ENCODE measurements at places on chromosomes 2 and 18.

- DNase-seq, result no peak
These were observed 58.4 kb downstream of the ARL4C start for GRCh38 chr2:234438305-234438977.

DNA sequence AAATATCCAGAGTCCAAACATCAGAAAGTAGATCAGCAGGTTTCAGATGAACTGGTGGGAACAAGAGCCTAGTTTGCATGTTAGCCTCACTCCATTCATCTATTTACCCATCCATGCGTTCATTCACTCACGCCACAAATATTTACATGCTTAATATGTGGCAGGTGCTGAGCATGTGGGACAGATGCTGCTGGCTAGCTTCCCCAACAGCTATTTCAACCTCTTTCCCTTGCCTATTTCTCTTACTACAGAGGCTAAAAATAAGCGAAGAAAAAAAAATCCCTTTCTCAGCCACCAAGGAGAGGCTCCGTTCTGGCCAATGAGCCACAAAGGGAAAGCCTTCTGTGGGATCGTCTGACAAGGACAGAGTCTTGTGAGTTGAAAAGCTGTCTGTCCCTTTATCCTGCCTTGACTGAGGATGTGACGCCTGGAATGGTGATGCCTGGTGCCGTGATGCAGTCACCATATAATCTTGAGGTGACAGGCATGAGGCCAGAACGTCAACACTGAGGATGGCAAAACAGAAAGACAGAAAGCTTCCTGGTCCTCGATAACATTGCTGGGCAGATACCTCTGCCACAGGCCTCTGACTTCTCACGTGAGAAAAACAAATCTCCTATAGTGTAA is 78.2 kb downstream of the KCTD1 start:
- peak; percentile 68 for DNase-seq

DNA sequence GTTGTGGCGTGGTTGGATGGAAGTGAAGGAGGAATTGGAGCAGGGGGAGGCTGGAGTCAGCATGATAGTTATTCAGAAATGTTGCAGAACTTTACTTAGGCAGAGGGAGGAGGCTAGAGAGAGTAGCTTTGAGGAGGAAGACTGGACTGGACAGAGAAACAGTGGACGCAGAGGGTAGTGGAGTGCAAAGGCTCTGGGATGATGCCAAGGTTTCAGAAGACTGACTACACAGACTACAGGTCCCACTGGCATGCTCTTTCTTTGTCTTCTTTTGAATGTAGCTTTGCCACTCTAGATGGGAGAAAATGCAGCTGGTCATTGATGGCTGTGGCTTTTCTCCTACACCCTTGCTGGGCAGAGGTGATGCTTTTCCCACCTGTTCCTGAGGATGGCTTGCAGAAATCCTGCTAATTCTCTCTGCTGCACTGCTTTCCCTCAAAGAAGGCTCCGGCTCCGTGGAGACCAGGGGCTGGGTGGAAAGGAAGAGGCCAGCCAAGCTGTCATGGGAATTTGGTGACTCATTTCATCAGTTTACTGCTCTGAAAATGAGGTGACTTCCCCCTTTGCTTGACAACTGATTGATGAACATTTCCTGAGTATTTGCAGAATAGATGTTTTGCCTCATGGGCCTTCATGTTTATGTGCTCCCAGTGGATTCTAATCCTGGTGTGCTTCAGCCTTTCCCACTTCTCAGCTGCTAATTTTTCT is 42.4 kb downstream of the MEIS1 start:
- DNase-seq, result no peak

- no peak for DNase-seq
These were observed 45.9 kb downstream of the MARCO start for GRCh38 chr2:118987886-118988285.

DNA sequence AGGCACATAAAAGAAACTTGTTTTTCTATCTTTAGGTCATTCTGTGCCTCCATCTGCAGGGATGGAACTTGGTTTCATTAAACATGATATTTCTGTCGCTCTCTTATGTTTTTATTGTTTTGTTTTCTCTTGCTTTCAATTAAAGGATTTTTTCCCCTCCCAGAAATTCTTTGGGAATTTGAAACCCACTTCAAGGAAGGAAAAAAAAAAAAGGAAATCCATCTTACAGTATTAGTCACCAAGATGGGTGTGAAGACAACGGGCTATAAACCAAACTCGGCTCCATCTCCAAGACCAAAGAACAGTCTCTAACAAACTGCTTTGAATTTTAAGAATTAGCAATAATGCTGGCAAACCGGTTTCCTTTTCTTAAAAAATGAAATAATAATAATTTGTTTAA is 244.1 kb downstream of the BCL11A start:
- no peak for DNase-seq

DNA sequence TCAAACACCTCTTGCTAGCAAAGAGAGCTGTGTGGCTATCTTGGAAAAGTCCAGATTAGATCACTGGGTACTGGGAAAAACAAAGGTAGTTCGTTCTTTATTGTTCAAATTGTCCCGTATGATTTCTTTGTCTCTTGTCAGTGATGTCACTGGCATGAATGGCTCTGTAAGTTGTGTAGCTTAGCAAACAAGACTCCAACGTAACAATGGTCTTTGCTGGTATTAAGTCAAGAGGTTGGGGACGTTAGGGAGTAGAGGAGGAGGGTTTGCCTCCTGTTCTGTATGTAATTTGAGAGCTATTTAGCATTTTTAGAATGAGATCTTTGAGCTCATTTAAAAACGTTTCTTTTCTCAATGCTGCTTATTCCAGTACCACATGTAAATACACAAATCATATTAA is 216.5 kb upstream of the SP5 start:
- DNase-seq, result no peak

- DNase-seq, result no peak
These were observed 1.4 kb downstream of the SPATS2L start for GRCh38 chr2:200307724-200308545.

All from NCI-H1048 (cell line).